ENCODE measurements at places on chromosomes 7 and 10.

DNA sequence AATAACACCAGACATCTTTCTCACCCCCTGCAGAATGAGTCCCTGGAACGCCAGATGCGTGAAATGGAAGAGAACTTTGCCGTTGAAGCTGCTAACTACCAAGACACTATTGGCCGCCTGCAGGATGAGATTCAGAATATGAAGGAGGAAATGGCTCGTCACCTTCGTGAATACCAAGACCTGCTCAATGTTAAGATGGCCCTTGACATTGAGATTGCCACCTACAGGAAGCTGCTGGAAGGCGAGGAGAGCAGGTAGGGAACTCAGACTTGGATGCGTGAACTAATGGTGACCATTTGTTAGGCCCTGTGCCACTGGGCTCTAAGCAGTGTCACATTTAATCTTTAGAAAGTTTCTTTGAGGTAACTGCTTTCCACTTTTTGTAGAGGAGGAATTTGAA, 7.1 kb downstream of the VIM start:
- no peak for DNase-seq

DNA sequence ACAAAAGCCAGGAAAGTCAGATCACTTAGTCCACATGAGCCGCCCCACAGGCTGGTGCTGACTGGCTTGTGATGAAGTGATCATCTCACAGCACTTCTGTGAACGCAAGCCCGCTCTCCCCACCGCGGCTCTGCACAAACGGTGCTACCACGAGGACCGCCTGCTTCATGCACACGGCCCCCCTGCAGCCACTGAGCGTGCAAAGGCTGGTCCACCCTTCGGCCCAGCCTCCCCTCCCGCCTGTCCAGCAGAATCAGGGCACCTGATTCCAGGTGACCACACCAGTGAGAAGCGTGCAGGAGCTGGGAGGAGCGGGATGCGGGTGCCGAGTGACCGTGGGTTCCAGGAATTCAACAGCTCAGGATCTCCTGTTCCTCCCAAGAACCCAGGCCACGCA, 32.2 kb downstream of the MAD1L1 start:
- DNase-seq: no peak

DNA sequence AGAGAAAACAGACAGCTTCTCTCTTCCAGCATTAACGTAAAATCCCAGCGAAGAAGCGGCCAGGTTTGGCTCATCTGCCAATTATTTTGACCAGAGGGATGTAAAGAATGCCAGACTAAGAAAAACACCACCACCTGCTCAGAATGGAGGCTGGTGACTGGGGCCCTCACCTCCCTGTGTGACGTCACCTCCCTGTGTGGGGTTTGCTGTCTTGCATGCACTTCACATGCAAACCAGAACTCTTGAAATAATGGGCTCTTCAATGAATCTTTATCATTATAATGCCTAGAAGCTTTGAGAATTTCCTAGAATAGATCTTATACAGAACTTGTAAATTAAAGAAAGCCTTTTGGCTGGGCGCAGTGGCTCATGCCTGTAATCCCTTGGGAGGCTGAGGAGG, 101.8 kb upstream of the WAC start:
- DNase-seq: no peak

DNA sequence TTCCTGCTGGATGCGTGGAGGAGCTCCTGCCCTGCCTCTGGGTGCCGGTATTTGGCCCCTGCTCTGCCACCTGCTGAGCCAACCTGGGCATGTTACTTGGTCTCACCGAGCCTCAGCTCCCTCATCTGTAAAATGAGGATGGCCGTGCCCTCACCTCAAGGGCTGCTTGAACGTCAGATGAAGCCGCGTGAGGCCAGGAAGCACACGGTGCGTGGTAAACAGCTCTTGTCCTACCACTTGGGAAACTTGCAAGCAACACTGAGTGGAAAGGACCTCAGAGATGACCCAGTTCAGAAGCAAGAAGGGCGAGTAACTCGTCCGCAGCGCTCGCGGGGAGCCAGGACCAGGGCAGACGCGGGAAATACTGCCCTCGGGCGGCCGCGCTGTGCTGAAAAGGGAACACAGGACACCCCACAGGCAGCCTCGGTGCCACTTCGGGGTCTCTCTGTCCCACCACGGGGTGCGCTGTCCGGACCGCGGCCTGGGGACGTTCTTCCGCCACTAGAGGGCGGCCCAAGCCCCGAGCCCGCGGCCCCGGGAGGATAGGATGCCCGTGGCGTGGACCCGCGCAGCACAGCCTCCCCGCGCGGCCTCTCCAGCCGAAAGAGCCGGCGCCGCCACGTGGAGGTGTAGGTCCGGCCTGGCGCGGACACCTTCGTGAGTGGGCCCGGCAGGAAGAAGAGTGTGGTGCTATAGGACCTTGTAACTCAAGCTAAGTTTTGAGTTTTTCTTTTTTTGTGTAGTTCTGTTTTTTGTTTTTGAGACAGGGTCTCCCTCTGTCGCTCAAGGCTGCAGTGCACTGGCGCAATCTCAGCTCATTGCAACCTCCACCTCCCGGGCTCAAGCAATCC, 94.1 kb downstream of the PRKAG2 start:
- peak; percentile 37 for DNase-seq

DNA sequence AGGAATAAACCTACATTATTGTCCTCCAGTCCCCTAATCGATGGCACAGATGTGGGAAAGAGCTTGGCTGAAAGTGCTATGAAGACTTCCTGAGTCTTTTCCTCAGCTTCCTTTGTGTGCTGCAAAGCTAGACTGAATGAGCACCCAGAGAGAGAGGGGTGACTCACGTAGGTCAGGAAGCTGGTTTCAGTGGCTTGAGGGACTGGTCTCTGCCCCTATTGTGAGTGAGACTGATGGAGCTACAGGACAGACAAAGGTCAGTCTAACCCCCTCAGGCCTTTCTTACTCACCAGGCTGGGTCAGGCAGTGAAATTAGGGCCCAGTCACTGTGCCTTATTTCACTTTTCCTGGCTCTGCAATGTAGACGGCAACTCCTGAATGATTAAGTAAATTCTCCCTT, 171.1 kb upstream of the GRB10 start:
- no peak for DNase-seq

DNA sequence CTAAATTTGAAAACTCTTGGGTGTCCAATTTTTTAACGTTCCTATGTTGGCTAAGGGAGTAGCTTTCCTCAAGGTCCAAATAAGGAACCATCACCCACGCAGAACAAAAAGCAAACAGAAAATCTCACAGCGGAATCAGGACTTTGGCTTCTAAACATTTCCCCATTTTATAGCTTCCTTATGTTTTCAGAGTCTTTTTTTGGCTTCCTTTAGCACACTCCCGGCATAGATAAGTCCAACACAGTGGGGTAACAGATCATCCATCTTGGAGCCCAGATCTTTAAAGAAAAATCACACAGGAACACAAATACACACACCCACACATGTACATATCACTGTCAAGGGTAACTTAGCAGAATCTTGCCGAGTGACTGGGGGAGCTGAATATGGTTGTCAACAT, 4.2 kb upstream of the TCF7L2 start:
- DNase-seq: no peak

GRCh38 chr10:75476569-75476968, 45.1 kb downstream of the LRMDA start:
- DNase-seq: no peak

DNA sequence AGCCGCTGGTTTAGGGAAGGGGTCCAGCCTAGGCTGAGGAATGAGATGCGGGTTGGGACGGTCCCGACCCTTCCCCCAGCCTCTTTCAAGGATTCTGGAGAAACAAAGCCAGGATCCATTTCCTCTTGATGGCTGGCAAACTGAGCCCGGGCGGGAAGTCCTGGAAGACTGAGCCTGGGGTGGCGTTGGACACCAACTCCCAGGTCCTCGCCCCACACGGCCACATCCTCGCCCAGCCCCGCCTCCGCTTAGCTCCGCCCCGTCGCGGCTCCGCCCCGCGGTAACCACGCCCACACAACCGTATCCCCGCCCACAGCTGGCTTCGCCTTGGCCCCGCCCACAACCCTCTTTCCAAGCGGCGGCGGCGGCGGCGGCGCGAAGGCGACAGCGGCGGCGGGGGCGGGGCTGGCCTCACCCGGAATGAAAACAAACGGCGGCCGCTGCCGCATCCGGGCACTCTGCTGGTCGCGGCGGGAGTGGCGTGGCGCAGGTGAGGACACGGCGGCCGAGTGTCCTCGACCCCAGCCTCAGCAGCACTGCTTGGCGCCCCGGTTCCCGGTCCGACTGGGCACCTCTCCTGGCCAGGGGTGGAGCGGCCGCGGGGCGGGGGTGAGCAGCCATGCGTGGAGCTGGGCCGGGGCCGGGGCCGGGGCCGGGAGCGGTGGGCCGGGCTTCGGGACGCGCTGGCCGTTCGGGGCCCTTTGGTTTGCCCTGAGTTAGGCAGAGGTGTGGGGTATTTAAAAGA, at the start of gene NUB1:
NUB1 (plus strand) TSS at position 456 of the 745 bp plus-strand sequence. CDS start 3,538 bp downstream, outside the sequence.
- peak; percentile 85 for DNase-seq

DNA sequence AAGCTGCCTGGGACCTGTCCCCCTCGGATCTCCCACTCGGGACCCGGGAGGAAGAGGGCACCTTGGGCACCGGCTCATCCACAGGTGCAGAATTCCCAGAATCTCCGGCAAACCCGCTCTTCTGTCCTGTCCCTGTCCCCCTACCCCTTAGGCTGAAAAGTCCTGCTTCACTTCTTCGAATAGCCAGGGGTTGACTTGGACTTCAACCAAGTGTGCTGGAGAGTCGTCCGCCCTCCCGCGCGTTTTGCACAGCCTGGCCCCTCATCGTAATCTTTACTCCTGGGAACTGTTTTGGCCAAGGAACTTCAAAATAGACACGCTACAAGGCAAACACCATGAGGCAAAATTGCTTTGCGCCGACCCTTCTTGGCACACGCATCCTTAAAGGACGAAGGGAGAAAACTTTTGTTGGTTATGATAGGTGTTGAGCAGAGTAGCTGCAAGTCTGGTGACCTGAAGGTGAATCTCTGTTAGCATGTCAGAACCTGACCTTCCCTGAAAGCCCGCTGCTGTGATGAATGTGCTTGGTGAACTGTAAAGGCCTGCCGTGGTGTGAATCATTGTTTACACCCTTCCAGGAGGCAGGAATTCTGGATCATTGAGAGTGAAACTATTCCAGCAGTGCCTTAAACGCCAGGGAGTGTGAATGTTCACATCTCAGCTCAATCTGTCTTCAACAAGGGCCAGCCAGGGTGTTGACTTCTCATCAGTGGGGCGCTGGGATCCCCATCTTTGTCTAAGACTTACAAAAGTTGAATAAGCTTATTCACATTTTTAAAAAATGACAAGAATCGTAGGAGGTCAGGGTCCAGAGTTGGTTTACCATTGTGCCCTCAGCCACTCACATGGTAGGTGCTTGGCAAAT, 589 bp upstream of the RAPGEF5 start:
- no peak for DNase-seq

- DNase-seq: peak; percentile 50
Observed at GRCh38 chr7:43721193-43721806, 8.0 kb downstream of the COA1 start.

GRCh38 chr10:49363309-49364031, 32.4 kb downstream of the DRGX start:
- no peak for DNase-seq

DNA sequence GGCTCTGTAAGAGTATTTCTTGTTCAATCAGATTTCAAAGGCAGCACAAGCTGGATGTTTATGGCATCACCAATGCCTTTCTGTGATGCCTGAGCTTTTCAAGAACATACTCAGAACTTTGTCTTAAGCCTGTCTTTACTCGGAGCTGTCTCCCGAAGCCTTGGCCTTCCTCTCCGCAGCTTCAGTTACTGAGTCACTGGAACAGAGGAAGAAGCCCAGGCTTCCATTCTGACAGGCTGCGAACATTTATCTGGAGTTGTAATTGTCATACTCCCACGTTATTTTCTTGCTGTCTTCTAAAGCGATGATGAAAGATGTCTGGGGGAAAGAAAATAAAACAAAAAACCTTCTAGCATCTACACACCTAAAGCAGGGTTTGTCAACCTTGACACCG, 43.9 kb downstream of the GRK5 start:
- DNase-seq: no peak

DNA sequence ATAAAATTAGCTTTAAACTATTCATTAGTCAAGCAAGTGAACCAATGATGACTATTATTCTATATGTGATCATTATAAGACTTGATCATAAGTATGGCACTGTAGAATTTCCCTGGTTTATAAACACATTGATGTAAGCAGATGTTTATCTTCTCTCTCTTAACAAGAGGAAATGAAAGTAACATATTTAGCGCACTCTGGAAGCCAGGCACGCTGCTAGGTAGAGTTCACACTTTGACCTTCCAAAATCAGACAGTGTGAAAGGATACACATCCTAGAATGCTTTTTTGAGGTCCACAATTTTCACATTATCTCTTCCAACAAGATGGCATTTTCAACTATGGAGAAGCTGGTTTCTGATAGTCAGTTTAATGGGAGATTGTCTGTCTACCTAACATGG, 529.4 kb upstream of the IGFBP3 start:
- no peak for DNase-seq

GRCh38 chr7:2971914-2972834, 71.5 kb downstream of the CARD11 start:
- no peak for DNase-seq

DNA sequence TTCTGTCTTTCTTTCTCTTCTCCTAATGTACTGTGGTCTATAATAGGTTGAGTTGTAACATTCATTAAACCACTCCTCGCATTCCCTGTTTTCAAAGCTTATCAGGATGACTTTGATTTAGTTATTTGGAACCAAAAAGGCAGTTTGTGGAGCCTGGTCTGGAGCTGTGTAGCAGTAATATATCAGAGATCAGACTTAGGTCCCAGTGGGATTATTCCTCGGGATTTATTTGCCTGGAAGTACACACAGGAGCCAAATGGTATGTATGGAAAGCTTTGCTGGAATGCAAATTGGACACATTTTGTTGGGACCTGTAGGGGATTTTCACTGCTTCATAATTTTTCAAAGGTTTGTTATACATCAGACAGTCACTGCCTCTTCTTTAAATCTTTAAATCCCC, 40.9 kb downstream of the GBF1 start:
- DNase-seq: no peak

DNA sequence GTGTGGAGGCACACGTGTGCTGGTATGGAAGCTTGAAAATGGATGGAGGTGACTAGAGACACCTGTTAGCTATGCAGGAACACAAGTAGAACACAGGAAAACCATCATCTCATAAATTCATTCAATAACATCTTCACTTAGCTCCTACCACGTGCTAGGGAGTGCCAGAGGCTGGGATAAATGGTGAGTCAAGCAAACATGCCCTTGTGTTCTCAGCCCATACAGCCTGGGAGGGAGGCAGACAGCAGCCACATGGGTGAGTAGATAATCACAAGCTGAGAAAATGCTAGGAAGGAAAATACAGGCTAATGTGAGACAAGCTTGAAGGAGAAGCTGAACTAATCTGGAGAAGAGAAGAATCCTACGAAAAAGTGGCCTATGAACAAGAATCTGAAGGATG, 468.0 kb upstream of the ZMIZ1 start:
- no peak for DNase-seq

Data from central memory CD4-positive, alpha-beta T cell (primary cell).